Esophagus squamous epithelium (tissue), 5 donors: ENCODE measurements at places on chromosomes 7 and 10.

- DNase-seq, result no peak
Measured at GRCh38 chr10:77004917-77005564, 632.6 kb downstream of the KCNMA1 start.

DNA sequence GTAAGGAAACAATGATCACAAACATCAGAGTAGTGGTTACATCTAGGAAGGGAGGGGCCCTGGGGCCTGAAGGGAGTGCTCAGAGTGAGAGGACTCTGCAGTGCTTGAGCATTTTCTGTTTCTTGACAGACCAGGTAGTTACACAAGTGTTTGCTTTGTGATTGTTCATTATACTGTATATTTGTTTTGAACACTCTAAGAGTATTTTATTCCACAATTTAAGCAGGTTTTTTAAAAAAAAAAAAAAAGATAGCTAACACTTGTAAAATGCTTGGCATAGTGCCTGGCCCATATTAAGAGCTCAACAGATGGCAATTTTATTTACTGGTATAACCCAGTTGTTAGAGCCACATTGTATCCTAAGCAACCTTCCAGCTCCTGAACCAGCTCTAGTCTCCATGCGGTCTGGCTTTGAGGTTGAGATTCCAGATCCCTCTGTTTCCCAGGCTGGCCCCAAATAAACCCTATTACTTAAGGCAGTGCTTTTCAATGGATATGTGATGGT is 20.1 kb upstream of the ATXN7L1 start:
- no peak for DNase-seq

DNA sequence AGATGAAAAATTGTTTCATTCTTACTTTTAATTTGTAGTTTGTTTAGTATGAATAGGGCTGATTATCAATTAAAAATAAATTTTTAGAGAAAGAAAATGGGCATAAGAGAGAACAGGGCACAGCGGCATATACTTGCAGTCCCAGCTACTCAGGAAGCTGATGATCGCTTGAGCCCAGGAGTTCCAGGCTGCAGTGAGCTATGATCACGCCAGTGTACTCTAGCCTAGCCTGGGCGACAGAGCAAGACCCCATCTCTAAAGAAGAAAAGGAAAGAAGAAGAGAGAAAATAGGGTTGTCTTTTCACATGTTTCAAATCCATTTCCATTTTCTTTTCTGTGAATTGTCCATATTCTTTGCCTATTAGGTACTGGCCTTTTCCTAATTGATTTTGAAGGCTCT is 8.0 kb downstream of the SMURF1 start:
- no peak for DNase-seq

- DNase-seq, result no peak
Measured at GRCh38 chr7:5773661-5774086, 7.8 kb downstream of the RNF216 start.

DNA sequence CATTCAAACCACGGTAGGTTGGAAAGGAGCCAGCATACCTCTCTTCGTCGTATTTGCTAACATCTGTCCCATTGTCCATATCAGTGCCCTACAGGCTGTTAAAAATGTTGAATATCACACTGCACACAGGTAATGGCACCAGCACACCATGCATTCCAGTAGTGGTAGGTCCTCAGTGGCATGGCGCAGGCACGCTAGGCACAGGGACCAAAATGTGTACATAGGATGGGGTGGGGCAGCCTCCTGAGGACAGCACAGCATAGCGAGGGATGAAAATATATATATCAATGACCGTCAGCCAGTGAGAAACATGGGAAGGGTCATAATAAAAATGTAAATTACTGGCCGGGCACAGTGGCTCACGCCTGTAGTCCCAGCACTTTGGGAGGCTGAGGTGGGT is 99.9 kb upstream of the CTBP2 start:
- no peak for DNase-seq

DNA sequence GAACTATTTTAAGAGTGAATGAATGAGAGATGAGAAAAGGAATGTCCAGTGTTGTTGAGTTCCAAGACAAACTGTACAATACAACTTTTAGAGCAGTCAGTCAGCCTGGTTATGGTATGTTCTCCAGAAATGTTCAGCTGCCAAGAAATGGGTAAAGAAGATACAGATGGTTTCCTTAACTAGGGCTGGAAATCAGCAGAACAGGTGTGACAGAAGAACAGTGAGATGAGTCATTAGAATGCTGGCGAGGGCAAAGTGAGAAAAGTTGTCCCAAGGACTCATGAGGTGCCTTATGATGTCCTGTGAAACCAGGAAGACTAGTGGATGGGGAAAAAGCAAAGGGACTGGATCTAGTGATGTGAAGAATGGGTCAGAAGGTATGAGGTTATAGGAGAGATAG is 20.8 kb upstream of the SEPTIN7 start:
- DNase-seq, result no peak

DNA sequence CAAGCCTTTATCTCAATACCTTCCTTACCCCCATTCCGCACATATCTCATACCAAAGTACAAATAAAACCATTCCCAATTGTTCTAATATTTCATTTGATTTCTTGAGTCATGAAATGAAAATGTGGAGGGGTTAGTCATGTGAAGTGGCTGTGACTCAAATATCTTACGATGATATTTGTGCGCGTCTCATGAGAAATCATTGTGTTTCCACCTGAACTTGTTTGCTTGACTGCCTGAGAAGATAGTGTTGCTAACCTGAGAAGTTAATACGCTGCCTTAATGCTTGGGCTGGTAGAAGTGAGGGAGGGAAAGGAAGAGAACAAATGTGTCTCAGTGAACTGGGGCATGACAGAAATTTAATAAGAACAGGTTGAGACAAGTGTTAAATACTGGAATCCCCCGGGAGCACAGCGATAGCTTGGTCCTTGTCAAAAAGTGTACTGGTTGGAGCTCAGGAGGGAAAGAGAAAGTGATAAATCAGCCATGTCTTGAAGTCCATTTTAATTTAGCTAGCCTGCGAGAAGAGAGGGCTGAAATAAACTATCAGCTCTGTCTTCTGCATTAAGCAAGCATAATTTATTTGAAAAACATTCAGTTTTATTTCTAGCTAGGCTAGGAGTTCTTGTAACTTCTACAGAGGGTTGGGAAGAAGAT is 7.2 kb upstream of the EPHA1 start:
- no peak for DNase-seq

GRCh38 chr10:5540080-5540479 is 15.3 kb downstream of the CALML3 start:
- no peak for DNase-seq
